ENCODE measurements at places on chromosomes 1 and 21.

DNA sequence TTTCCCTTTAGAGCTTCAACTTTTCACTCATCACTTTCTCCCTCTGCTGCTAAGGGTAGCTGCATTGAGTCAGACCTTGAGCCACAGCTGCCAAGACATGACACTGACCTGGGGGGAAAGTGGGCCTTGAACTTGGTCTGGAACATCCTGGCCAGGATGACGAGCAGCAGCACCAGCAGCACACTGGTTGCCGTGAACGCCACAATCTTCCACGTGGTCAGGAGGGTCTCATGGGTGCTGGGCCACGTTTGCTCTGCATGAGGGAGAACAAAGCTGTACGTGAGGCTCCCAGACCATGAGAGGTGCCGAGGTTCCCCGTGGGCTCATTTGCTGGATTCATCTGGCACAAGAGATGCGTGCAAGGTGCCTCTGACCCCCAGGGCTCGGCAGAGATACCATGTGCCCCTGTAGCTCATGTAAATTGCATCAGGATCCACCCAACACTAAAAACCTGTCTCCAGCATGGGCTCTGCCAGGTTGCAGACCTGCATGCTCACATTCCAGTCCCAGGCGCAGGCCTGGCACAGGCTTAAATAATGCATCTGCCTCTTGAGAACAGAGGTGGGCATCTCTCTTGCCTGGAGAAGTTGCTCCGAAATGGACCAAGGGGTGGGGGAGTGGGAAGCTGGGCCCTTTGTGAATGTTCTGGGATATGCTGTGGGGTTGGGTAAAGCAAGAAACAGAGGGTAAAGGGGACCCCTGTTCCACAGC, 84.6 kb upstream of the TLR5 start:
- DNase-seq, result no peak

DNA sequence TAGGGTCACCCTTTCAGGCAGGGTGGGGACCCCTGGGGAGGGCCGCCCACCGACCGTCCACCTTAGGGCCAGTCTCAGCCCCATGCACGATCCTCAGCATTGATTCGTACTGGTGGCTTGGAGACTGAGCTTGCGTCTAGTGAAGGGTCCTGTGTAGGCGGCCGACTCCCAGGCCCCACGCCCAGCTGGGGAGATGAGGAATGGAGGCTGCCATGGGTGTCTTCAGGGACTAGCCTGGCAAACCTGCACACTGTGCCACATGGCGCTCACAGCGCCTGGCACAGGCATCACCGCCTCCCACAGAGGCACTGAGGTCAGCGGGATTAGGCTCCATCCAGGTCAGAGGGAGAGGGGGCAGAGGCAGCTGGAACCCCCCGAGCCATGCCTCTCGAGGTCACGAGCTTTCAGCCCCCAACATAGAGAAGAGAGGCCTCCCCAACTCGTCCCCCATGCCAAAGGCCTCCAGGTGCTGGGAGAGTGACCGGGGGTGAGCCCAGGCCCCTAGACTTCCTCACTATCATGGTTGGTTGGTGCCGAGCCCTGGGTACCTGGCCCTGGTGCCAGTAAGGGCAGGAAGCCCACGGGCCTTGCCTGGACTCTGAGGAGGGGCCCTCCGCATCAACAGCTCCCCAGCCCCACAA, 51.0 kb downstream of the SIK1 start:
- no peak for DNase-seq

GRCh38 chr1:167752219-167752985, 30.6 kb downstream of the MPZL1 start:
- DNase-seq, result no peak

GRCh38 chr1:226574591-226575435, 26.2 kb downstream of the STUM start:
- no peak for DNase-seq

- DNase-seq, result no peak
Observed at GRCh38 chr1:186838380-186839040, 9.8 kb downstream of the PLA2G4A start.

Measured in Jurkat, Clone E6-1 (cell line).